ENCODE measurements at places on chromosomes 4 and X.

DNA sequence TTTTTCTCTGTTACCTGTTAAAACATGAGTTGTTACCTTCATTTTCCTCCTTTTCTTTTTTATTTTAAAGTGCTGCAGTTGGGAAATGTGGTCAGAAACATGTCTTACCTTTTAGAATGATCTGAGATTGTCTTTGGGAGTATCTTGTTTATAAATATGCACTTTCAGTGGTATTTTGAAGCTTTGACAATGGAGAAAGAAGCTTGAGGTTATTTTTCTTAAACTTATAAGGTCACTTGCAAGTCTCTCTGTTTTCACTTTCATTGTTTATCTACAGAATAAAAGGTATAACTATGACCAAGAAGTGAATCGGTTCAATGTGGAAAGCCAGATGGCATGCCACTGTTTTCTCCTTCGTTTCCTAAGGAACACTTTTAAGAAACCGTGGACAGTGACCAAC, 167.5 kb upstream of the SLC7A11 start:
- DNase-seq, result no peak

GRCh38 chr4:150199056-150199455, 120.8 kb downstream of the DCLK2 start:
- DNase-seq, result no peak

- no peak for DNase-seq
Observed at GRCh38 chr4:38662522-38663089, 1.4 kb upstream of the KLF3 start.

DNA sequence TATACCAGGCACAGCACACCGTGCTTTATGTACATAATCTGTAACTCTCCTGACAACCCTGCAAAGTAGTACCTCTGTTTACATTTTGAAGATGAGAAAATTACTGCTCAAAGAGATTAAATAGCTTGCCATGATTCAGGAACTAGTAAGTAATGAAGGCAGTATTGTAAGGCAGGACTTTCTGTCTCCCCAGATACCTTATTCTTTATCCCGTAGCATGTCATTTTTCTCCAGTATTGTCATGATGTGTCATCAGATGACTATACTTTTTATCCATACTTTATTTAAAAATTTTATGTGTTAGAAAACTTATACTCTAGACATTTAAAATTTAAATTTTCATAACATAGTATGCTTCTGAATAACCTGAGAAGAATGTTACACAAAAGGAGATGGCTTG, 188.3 kb upstream of the NUDT6 start:
- DNase-seq, result no peak

DNA sequence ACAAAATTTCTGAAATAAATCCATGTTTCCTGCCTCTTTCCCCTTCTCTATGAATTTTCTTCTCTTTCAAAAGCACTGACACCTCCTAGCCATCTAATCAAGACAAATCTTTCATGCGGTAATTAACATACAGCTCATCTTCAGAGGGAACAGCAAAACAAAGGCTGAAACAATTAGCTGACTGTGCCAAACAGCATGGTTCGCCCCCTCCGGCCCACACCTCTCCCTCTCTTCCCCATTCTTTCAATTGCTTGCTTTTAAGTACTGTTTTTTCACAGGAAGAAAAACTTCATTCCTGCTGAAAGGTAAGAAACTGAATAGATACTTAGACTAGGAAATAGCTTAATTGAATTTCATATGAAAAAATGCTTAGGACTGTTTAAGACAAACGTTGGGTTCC, 291.1 kb upstream of the NOCT start:
- DNase-seq, result no peak

- no peak for DNase-seq
Observed at GRCh38 chr4:79247695-79248394, 78.0 kb downstream of the NAA11 start.

GRCh38 chr4:25654971-25655963, at the start of gene SLC34A2:
Gene SLC34A2 (plus strand): TSS chr4:25655851. CDS start chr4:25662501, 6,650 bp downstream.
- no peak for DNase-seq

GRCh38 chr4:151709587-151709986, 51.2 kb downstream of the GATB start:
- DNase-seq, result no peak

- DNase-seq, result no peak
Observed at GRCh38 chr4:102614801-102615200, 113.6 kb downstream of the NFKB1 start.

GRCh38 chr4:78569306-78569821, 17.8 kb downstream of the ANXA3 start:
- no peak for DNase-seq

GRCh38 chrX:630612-631496, at the start of gene SHOX:
Gene SHOX (plus strand): TSS chrX:630791. CDS start chrX:630898, 107 bp downstream.
- no peak for DNase-seq

- DNase-seq, result no peak
Observed at GRCh38 chr4:134807231-134807745, 605.7 kb upstream of the PABPC4L start.

DNA sequence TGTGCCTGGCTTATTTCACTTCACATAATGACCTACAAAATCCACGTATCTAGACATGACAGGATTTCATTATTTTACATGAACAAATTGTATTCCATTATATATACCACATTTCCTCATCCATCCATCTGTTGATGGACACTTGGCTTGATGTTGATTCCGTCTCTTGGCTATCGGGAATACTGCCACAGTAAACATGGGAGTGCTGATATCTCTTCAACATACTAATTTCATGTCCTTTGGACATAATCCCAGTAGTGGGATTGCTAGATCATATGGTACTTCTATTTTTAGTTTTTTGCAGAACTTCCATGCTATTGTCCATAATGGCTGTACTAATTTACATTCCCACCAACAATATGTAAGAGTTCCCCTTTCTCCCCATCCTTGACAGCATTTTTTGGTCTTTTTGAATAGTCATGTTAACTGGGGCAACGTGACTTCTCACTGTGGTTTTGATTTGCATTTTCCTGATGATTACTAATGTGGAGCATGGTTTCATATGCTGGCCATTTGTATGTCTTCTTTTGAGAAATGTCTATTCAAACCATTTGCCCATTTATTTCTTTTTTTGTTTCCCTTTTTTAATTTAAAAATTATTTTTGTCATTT, 68.9 kb downstream of the HTRA3 start:
- no peak for DNase-seq
